Calu3 (cell line): ENCODE measurements at places on chromosomes 4 and X.
A peak's percentile ranks its signal among the peaks of the same experiment; 100 is the strongest.

DNA sequence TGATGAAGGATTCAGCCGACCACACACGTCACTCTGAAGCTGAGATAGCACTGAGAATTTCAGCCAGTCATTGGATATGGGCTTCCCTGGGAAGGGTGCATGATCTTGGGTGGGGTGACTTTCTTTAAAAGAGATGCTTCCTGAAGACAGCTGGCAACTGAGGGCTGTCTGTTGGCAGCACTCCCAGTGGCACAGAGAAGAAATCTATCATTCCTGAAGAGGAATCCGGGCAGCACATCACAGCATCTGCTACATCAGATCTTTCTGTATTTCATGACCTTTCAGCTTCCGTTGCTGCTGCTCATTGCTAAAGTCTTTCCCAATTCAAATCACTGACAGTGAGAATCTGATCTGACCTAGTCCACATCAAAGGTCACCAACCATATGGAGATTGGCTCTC lies 193.8 kb upstream of the RBPJ start:
- no peak overlapping the region for H3K27ac ChIP-seq
- H3K4me3 ChIP-seq: no peak overlapping the region
- peaks cover 11% of the 10 kb centered on the region for H3K4me1 ChIP-seq
- H3K36me3 ChIP-seq: no peaks in the 10 kb centered on the region
- H3K27me3 ChIP-seq: no peaks in the 10 kb centered on the region
- DNase-seq: no peak

DNA sequence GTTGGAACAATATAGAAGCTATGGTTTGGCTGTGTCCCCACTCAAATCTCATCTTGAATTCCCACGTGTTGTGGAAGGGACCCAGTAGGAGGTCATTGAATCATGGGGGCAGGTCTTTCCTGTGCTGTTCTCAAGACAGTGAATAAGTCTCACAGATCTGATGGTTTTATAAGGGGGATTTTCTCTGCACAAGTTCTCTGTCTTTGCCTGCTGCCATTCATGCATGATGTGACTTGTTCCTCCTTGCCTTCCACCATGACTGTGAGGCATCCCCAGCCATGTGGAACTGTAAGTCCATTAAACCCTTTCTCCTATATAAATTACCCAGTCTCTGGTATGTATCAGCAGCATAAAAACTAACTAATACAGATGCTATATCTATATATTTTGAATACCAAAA lies 135.2 kb upstream of the EDNRA start:
- no peak overlapping the region for H3K27ac ChIP-seq
- H3K36me3 ChIP-seq: no peaks in the 10 kb centered on the region
- H3K27me3 ChIP-seq: no peaks in the 10 kb centered on the region
- H3K4me1 ChIP-seq: peaks cover 5% of the 10 kb centered on the region

DNA sequence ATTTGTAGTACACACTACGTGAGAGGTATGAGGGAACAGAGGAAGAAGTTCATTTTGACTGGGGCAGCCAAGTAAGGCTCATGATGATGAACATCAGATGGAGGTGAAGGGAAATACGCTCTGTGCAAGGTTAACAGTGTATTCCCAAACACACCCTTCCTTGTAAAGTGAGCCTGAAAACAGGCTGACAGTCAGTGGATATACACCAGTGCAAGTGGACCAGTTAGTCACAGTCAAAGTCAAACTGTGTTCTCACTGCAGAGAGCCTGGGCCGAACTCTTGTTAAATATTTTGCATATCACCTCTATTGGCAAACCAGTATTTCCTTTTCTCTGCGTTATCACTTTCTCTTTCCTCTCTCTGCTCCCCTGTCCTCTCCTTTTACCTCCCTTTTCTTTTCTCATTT lies 23.4 kb upstream of the RHOH start:
- no peaks in the 10 kb centered on the region for H3K36me3 ChIP-seq
- H3K4me1 ChIP-seq: no peaks in the 10 kb centered on the region
- no peak overlapping the region for H3K4me3 ChIP-seq
- no peak overlapping the region for H3K27ac ChIP-seq
- no peak for DNase-seq

DNA sequence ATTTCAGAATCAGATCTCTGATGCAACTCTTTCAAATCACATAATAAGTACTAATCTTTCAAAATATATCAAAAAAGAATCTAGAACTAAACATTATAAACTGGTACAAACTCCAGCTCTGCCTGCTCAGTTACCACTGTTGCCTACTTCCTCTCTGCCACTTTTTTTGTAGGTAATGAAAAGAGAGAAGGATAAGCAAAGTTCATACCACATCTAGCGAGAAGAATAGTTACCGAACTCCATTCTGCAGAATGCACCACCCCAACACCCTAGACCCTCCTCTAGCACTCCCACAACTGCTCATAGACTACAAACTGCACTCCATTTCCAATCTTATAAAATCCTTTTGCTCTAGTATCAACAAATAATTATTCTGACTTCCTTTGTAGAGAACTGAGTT lies 19.7 kb upstream of the LRBA start:
- H3K4me3 ChIP-seq: no peak overlapping the region
- no peak for DNase-seq
- H3K4me1 ChIP-seq: peaks cover 31% of the 10 kb centered on the region
- H3K27ac ChIP-seq: peak overlapping the region; percentile 89

- H3K4me3 ChIP-seq: no peak overlapping the region
- no peak overlapping the region for H3K27ac ChIP-seq
- no peaks in the 10 kb centered on the region for H3K36me3 ChIP-seq
- H3K27me3 ChIP-seq: no peaks in the 10 kb centered on the region
- peaks cover 19% of the 10 kb centered on the region for H3K4me1 ChIP-seq
These were observed 96.7 kb upstream of the RAPGEF2 start for GRCh38 chr4:159006202-159006601.

GRCh38 chr4:92265021-92265420 lies 38.7 kb upstream of the GRID2 start:
- H3K27me3 ChIP-seq: no peaks in the 10 kb centered on the region
- H3K36me3 ChIP-seq: no peaks in the 10 kb centered on the region
- DNase-seq: no peak

DNA sequence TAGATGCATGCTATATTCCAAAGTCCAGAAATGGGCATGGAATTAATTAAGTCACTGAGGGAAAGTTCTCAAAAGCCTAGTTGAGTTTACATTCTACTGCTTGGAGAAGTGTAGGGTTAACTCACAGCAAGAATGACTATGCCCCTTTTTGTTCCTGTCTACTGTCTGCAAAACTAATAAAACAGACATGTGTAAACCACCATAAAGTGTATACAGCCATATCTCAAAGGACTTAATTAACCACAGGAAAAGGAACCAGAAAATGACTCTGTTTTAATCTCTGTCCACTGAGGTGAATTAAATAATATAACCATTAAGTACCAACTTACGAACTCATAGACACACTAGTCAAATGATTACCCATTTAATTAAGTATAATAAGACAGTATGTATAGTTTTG lies 84.9 kb downstream of the PRDM5 start:
- H3K36me3 ChIP-seq: no peaks in the 10 kb centered on the region
- no peaks in the 10 kb centered on the region for H3K4me1 ChIP-seq
- H3K4me3 ChIP-seq: no peak overlapping the region
- H3K27ac ChIP-seq: no peak overlapping the region
- no peaks in the 10 kb centered on the region for H3K27me3 ChIP-seq

DNA sequence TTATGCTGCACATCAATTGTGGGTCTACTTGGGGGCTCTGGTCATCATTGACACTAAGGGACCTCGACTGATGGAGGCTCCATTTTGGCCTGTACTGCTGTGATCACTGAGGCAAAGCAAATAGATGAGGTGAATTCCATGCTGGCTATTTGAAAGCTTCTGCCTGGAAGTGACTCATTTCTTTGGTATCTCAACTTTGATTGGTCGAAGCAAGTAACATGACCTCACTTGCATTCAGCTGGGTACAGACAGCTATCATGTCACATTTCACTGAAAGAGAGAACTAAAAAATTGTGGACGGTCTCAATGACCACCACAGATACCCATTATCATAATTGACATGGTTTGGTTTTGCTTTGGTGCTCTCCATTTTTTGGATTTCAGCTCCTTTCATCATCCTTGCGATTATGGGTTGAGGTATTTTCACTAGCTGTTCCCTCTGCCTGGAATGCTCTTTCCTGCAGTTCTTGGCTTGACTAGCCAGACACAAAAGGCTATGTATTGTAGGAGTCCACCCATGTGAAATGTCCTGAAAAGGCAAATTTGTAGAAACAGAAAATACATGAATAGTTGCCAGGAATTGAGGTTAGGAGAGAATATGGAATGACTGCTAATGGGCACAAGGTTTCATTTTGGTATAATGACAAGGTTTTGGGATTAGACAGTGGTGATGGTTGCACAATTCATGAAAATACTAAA lies 369.2 kb upstream of the LCORL start:
- DNase-seq: no peak
- no peaks in the 10 kb centered on the region for H3K36me3 ChIP-seq
- no peaks in the 10 kb centered on the region for H3K4me1 ChIP-seq
- H3K4me3 ChIP-seq: no peak overlapping the region

- no peak for DNase-seq
- H3K27me3 ChIP-seq: no peaks in the 10 kb centered on the region
- no peaks in the 10 kb centered on the region for H3K4me1 ChIP-seq
These were observed 9.9 kb downstream of the TADA2B start for GRCh38 chr4:7052923-7053715.

DNA sequence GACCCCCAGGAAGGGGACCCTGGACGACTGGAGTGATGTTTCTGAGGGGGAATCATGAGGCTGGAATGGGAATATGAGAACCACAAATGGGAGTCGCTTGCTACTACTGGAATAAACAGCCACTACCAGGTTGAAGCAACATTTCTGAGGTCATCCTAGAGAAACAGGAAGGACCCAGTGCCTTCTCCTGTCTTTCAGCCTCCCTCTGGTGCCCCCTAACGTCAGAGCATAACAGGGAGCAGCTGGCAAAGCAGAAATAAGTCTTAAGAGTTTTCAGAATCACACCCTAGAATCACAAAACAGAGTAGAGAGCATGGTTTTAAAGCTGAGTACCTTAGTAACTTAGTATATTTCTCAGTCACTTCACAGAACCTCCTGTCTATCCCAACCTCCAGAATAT lies 347.8 kb upstream of the PITX2 start:
- no peaks in the 10 kb centered on the region for H3K27me3 ChIP-seq
- no peaks in the 10 kb centered on the region for H3K36me3 ChIP-seq
- H3K27ac ChIP-seq: no peak overlapping the region
- no peak overlapping the region for H3K4me3 ChIP-seq
- DNase-seq: peak; percentile 72

GRCh38 chr4:10403633-10404445 lies 53.4 kb downstream of the ZNF518B start:
- peak; percentile 17 for DNase-seq
- no peaks in the 10 kb centered on the region for H3K36me3 ChIP-seq
- no peak overlapping the region for H3K4me3 ChIP-seq
- H3K4me1 ChIP-seq: no peaks in the 10 kb centered on the region

GRCh38 chr4:187075514-187075913 lies 351.9 kb upstream of the FAT1 start:
- no peaks in the 10 kb centered on the region for H3K4me1 ChIP-seq
- no peak overlapping the region for H3K27ac ChIP-seq
- H3K27me3 ChIP-seq: no peaks in the 10 kb centered on the region
- H3K36me3 ChIP-seq: no peaks in the 10 kb centered on the region

DNA sequence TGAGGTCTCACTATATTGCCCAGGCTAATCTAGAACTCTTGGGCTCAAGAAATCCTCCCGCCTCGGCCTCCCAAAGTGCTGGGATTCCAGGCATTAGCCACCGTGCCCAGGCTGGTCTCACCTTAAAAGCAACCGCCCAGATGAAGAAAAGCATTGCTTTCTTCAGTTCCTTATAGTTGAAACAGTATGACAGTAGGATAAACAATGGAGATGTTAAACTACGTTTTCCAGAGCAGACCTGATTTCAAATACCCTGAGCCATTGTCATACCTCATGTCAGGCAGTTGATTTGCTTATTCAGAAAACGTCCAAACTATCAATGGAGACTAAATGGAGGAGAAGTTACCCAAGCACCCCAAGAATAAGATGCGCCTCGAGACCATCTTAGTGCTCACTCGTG lies 26.3 kb upstream of the TMEM131L start:
- no peaks in the 10 kb centered on the region for H3K4me1 ChIP-seq
- no peak for DNase-seq
- no peak overlapping the region for H3K27ac ChIP-seq
- no peaks in the 10 kb centered on the region for H3K27me3 ChIP-seq
